SK-N-SH (cell line): ENCODE measurements at places on chromosomes 7 and 10.

DNA sequence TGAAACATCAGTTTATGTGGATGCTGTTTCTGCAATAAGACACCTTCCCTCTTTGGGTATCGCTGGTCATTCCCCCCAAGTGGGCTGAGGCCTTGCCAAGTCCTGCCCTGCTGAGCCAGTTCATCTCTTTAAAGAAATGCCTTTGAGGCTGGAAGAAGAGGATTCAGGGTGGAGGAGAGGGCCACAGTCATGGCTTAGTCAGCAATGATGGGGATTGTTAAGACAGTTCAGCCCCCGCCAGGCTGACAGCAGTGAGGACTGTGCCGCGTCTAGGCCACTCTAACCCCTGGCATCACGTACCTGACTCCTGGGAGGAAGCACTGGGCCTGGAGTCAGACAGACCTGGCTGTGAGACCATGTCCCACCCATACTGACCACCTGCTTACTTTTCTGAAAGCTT is 48.3 kb downstream of the PNLIPRP2 start:
- no peak for DNase-seq

DNA sequence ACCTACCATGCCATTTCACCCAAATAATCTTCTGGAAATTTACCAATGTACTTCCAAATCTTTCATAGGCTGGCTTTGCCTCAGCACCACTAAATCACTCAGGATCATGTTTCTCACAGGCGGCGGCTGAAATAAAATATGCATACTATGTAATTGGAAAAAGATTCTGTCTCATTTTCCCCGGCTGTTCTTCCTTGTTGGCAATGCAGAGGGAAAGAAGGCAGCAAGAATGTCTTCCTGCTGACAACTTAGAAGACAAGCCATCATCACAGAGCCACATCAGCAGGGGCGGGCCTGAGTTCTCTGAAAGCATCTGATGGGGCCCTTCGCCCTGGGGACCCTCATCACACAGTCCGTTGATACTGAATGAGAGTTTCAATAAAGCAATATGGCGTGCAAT is 39.2 kb upstream of the COL1A2 start:
- DNase-seq, result no peak

GRCh38 chr10:79101560-79102497 is 33.1 kb downstream of the ZMIZ1 start:
- peak; percentile 57 for DNase-seq

DNA sequence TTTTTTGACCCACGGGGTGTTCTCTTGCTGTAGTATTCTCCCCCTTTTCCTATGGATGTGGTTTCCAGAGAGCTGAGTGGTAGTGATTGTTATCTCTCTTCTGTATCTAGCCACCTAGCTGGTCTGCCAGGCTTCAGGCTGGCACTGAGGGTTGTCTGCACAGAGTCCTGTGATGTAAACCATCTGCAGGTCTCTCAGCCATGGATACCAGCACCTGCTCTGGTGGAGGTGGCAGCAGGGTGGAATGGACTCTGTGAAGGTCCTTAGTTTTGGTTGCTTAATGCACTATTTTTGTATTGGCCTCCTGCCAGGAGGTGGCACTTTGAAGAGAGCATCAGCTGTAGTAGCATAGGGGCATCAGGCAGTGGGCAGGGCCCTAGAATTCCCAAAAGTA is 851 bp downstream of the HYAL4 start:
- DNase-seq, result peak; percentile 11

- DNase-seq, result no peak
Measured at GRCh38 chr10:29131952-29132547, 156.8 kb upstream of the LYZL1 start.

GRCh38 chr10:27482984-27483956 is 20.8 kb upstream of the RAB18 start:
- DNase-seq, result no peak

DNA sequence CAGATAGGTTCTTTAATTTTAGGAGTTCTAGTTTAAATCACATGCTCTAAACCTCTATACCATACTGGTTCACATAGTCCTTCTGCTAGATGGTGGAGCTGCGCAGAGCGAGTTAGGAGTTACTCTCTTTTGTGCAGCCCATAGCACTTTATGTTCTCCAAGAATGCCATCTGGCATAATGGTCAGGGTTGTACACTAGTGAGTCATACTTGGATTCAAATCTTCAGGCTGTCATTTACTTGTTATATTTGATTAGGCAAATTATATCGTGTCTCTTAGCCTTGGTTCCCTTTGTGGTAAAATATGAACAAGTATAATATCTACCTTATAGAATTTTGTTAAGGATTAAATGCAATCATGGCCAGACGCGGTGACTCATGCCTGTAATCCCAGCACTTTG is 1078.3 kb downstream of the NRG3 start:
- no peak for DNase-seq

- DNase-seq, result no peak
Measured at GRCh38 chr7:93830141-93830925, 60.2 kb downstream of the TFPI2 start.

GRCh38 chr10:13000431-13000830 is 1.1 kb downstream of the CCDC3 start:
- DNase-seq, result no peak

DNA sequence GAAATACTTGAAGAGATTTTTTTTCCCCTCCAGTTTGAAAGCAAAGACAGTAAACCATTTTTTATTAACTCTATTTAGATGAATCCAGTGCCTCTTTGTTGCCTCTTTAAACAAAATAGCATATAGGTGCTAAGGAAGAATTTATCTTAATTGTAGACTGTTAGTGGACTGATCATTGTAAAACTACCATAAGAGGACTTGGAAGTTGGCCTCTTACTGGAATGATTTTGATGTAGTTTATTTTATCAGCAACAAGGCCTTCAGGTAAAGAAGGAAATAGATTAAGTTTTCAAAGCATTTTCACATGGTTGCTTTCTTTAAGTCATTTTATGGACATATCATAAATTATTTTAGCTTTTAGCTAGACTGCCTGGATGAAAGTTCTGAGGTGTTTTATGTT is 53.2 kb downstream of the KLHDC10 start:
- DNase-seq, result no peak

DNA sequence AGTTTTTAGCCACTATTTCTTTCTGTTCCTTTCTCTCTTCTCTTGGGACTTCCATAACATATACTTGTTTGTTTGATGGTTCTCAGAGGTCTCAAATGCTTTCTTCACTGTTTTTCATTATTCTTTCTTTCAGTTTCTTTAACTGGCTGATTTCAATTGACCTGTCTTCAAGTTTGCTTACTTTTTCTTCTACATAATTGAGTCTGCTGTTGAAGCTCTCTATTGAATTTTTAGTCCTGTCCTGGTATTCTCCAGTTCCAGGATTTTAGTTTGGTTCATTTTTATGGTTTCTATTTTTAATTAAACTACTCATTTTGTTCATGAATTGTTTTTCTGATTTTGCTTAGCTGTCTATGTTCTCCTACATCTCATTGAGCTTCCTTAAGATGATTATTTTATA is 1305.3 kb upstream of the CELF2 start:
- DNase-seq, result no peak

DNA sequence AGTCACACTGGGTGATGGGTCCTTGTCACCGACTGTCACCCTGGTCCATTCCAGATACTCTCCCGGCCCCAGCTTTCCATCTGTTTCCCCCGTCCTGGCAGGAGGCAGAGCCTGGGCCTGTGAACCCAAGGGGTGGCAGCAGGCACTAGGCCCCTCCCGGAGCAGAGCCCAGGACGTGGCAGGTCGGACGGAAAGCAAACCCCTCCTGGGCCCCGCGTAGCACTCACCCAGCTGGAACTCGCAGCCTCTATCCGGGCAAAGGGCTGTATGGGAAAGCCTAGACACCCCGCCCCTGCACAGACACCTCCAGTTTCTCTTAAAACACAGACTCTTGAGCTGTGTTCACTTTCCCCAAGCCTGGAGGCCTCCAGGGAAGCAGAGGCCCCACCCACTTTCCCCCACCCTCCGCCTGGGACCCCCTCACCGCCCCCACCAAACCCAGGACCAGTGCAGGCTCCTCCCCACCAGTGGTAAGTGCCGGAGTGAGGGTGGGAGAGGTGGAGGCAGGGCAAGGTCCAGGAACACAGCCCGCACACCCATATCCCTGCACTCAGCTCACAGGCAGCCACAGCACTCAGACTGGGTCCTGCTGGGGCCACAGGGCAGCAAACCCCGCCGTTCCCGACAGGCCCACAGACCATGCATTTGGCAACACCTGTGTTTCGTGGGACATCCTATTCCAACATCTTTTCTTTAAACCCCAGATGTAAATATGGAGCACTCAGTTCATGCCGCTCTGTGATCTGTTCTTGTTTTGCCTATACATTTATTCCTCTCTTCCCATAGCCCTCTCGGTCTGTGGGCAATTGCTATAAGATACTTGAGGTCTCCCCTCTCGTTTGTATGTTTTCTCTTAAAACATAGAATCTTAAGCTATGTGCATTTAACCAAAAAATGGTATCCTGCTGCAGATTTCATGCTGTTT is 98.2 kb upstream of the PDGFA start:
- DNase-seq, result no peak

DNA sequence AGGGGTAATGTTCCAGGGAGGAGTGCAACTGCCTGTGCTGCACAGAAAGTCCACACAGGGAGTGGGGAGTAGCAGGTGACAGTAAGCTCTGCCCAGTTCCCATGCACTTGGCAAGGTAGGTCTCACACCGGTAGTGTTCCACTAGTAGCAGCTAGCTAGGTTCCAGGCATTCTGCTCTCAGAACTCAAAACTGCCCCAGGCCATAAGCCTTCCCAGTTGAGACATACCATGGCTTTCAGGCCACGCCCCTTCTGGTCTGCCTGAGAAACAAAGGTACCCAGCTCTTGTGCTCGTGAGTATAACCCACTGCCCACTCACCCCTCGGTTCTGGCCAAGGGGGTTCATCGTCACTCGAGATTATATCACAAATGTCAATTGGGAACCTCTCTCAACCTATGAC is 12.6 kb downstream of the CASP7 start:
- DNase-seq, result no peak

DNA sequence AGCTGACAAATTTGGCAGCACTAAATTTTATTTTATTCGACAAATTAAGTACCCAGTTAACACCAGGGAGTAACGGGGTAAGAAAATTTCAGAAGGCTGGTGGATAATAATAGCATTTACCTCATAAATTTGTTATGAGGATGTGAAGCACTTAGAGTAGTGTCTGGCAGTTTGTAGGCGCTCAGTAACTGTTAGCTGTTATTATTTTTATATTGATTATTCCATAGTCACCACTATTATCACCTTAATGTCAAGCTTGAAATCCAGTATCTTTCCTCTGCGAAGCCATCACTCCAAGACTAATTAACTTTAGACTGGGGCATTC is 563 bp upstream of the COA1 start:
- DNase-seq, result no peak

GRCh38 chr7:55553024-55553345 is 19.3 kb downstream of the VOPP1 start:
- no peak for DNase-seq

GRCh38 chr7:77247206-77247850 is 47.7 kb upstream of the FGL2 start:
- peak; percentile 72 for DNase-seq

DNA sequence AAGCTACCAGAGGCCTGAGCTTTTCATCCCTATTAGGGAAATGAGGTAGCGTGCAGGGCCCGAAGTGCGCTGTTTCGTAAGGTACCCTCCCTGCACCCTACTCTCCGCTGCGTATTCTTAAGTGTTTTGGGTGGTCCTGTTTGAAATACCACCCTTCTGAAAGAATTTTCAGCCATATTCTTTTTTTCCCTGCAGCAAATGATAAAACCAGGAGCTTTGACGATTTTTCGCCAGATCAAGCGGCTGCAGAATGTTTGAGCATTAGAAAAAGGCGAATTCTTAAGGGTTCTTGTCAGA is 1.2 kb downstream of the RSBN1L start:
- peak; percentile 64 for DNase-seq

DNA sequence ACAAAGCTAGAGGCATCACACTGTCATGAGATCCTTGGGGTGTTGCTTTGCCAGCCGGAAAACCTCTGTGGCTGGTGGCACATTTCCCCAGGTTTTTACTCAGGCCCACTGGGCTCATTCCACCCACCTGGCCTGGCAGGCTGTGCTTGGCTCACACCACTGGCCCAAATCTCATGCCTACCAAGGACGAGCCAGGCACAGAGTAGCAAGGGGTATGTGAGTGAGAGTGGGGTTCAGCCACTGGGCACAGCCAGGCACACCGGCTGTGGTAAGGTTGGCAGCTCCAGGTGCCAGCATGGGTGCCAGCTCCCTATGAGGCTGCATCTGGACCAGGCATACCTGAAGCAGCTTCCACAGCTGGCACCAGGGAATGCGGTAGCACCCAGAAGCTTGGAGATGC is 21.4 kb downstream of the STEAP1 start:
- DNase-seq, result no peak

- peak; percentile 37 for DNase-seq
Measured at GRCh38 chr7:140327261-140327661, 71.1 kb downstream of the SLC37A3 start.

DNA sequence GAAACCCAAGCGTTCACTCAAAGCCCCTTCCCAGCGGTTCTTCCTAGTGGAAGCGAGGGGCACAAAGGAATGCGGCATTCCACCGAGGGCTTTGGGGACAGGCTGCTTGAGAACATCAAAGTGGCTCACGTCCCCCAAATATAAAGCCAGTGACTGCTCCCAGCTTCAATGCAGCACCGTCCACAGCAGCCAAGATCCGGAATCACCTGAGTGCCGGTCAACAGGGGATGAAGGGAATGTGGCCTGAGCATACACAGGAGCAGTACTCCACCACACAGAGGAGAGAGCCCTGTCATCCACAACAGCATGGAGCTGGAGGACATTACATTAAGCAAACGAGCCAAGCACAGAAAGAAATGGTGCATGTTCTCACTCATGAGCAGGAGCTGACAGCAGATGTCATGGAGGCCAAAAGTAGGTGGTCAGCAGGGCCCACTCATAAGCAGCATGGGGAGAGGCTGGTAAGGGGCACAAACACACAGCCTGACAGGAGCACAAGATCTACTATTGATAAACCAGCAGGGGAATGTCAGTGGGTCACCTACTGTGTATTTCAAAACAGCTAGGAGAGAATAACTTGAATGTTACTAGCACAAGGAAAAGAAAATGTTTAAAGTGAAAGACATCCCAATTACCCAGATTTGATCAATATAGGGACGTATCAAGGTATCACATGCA is 79.5 kb downstream of the DIP2C start:
- DNase-seq, result no peak

GRCh38 chr10:3873728-3874461 is 88.9 kb upstream of the KLF6 start:
- DNase-seq, result peak; percentile 26

DNA sequence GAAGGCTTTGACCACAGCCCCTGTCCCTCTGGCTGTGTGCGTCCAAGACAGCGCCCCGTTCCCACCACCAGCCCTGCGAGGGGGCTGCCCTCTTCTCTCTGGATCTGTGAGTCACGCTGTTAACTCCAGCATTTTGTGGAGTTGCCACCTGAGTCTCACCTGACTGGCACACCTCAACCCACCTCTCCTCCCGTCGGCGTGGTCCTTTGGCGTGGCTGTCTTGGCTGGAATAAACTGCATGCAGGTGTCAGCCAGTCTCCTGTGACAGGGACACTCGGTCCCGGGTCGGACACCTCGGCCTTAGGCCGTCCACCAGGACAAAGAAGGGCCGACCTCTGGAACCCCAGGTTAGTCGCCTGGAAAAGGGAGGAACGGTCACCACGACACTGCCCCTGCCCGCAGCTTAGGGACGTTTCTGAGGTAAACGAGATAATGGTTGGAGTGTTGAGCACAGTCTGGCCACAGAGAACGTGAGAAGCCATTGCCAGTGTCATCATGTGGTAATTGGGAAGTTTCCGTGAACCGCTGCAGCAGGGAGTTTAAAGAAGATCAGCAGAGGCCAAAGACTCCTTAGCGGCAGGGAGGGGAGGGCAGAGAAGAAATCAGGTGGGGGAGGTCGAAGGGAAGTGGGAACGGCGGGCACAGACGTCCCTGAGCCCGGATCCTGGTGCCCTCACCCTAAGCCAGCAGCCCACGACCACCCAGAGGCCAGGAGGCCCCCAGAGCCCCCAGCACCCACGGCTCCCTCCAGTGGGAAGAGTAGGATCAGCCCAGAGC is 73.6 kb upstream of the FAM20C start:
- DNase-seq, result no peak
